Foreskin fibroblast (primary cell): ENCODE measurements at places on chromosomes 1 and 21.

DNA sequence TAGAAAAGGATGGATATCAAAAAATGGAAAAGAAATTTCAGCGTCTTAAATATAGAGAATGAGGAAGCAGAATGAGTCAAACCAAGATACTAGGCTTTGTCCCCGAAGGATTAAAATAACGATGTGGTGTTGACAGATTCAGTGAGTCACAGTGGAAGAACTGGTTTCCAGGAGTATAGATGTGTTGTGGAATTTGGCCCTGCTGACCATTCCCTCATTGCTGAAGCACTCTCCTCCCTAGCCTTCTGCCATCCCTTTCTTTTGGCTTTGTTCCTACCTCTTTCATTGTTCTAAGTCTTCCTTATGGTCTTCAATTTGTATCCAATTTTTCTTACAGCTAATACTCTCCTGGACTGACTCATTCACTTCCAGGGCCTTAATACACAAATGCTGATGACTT, 23.1 kb upstream of the USP25 start:
- DNase-seq: peak; percentile 94

GRCh38 chr21:43995521-43996105, 16.5 kb upstream of the TRAPPC10 start:
- DNase-seq: no peak

GRCh38 chr1:78619803-78620579, at the start of gene IFI44L:
Gene IFI44L, plus strand, starts transcription at chr1:78620448. Its CDS starts 7,468 bp downstream, at chr1:78627916.
- DNase-seq: peak; percentile 77

DNA sequence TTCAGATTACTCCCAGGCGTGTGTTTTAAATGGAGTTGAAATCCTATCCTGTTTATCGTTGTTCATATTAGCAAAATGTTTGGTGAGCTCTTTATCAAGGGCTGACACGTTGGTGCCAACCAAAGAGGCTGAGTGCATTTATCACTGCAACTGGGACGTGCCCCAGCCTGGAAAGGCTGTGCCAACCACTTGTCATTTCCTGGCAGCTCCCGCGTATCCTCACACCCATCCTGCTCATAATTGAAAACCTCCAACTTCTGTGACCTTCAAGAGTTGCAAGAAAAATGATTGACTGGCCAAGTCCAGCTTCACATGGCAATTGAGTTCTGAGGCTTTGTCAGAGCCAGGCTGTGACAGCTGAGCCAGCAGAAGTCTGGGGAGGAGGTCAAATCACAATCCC, 43.7 kb upstream of the KCNA3 start:
- no peak for DNase-seq

DNA sequence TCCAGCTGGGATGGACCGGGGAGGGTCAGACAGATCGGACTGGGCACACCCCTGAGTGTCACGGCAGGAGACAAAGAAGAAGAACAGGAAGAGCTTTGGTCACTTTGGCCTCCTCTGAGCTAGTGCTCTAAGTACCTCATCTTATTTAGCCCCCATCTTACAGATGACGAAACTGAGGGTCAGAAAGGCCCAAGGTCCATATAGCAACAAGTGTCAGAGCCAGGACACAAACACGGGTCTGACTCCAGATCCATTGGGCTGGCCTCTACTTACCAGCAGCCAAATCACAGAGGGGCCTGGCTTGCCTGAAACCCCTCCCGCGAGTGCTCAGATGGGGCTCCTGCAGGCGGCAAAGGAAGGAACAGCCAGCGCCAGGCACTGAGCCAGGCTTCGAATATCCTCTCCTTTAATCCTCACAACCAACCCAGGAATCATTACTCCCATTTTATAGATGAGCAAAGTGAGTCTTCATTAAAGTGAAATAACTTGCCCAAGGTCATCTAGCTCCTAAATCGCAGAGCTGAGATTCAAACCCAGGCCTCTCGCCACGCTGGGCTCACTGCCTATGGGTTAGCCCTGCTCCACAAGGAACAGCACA, 25.7 kb upstream of the SELENON start:
- no peak for DNase-seq

DNA sequence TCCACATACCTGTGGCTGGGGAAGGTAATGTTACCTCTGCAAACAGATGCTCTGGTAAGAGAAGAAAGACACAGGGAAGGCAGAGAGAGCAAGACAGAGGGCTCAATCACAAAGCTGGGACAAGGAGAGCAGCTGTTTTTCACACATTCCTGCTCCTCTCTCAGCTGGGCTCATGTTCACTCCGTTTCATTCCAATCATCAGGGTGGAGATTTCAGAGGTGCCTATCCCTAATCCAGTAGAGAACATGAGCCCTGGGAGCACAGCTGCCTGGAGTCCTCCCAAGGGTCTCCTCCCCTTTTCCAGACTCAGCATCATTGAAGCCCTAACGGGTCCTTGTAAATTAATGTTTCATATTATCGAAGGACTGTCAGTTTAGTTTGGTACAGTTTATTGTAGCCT, 19.4 kb downstream of the GADD45A start:
- no peak for DNase-seq

DNA sequence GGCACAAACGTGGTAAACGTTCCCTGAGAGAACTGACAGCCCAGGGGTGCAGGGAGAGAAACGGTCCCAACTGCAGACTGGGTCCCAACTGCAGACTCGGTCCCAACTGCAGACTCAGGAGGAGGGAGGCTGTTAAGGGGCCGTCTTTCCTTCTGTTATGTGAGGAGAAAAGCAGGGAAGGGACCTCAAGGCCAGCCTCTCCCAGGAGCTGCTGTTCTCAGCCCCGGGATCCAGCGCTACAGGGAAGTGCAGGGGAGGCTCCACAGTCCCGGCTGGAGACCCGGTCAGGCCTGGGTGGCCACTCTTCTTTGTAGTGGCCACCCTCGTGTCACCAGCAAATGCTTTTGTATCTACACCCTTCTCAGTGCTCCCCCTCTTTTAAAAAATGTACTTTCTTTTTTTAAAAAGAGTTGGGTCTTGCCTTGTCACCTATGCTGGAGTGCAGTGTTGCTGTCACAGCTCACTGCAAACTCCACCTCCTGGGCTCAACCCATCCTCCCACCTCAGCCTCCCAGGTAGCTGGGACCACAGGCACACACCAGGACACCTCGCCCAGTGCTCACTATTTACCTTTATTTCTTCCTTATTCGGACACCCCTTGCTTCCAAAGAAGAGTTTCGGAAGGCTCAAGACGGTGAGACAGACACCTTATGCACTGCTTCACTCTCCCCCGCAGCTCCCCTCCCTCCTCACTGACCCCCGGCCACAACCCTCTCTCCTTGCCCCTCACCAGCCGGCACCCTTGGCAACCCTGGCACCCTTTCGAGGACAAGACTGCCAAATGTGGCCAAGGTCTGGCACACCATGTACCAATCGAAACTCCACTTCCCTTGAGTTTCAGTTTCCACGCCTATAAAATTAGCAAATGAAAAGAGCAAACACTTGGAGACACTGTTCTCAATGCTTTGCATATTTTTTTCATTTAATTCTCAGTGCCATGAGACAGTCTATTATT, 21.8 kb downstream of the CAPN2 start:
- DNase-seq: no peak

GRCh38 chr1:2882966-2883696, 81.6 kb upstream of the TTC34 start:
- DNase-seq: no peak

GRCh38 chr1:163866564-163866963, 544.8 kb downstream of the NUF2 start:
- DNase-seq: no peak

- DNase-seq: no peak
These were observed 76.4 kb upstream of the COL6A1 start for GRCh38 chr21:45905196-45905595.

DNA sequence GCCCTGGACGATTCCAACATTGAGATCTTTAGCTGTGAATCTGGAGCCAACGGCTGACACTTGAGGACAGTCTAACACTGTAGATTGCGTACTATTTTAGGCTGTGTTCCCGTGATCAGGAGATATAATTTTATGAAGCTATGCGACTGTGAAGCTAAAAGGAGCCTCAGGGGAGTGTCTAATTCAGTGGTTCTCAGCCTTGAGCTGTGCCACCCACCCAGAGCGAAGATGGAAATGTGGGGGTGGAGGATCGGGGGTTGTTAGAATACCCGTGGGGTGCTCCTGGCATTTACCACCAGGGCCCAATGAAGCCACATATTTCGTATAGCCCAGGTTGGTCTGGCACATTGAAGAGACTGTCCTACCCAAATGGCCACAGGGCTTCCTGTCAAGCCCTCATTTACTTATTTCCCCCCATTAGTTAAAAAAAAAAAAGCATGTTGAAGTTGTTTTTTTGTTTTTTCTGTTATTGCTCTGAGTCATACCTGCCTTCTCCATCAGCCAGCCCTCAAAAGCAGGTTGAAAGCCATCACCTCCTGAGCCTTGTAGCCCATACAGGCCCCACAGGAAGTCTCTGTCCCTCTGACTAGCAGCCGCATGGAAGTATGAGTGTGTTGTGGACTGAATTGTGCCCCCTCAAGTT, 141.7 kb downstream of the GALNT2 start:
- DNase-seq: no peak

GRCh38 chr1:6464514-6464836, 1.5 kb downstream of the TNFRSF25 start:
- DNase-seq: no peak

GRCh38 chr1:224498574-224499170, 64.1 kb upstream of the WDR26 start:
- peak; percentile 38 for DNase-seq

GRCh38 chr1:203300441-203301330, 4.6 kb upstream of the BTG2 start:
- DNase-seq: no peak

DNA sequence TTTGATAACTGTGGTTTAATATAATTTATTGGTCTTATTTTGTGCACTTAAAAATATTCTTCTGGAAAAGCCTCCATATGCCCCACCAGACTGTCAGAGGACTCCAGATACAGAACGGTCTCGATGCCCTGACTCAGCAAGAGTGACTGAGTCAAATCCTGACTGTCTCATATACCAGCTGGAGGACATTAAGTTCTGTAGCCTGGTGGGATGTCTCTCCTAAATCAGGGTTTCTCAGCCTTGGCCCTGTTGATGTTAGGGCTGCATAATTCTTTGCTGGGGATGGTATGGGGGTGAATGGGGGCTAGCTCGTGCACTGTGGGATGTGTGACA, 67.7 kb upstream of the TLR5 start:
- no peak for DNase-seq

DNA sequence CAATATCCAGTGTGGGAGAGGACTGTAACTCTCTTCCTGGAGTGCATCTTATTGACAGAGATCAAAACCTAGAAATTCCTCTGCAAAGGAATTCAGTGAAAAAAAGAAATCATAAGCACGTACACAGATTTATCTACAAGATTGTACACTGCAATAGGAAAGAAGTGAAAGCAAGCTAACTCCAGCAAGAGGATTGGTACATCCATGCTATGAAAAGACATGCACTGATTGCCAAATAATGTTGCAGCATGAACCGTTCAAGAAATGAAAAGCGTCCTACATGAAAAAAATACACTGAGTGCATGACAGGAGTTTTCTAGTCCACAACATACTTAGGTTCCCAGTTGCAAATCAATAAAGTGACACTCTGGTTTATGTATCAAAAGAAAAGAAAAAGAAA, 1.9 kb upstream of the MGST3 start:
- no peak for DNase-seq

DNA sequence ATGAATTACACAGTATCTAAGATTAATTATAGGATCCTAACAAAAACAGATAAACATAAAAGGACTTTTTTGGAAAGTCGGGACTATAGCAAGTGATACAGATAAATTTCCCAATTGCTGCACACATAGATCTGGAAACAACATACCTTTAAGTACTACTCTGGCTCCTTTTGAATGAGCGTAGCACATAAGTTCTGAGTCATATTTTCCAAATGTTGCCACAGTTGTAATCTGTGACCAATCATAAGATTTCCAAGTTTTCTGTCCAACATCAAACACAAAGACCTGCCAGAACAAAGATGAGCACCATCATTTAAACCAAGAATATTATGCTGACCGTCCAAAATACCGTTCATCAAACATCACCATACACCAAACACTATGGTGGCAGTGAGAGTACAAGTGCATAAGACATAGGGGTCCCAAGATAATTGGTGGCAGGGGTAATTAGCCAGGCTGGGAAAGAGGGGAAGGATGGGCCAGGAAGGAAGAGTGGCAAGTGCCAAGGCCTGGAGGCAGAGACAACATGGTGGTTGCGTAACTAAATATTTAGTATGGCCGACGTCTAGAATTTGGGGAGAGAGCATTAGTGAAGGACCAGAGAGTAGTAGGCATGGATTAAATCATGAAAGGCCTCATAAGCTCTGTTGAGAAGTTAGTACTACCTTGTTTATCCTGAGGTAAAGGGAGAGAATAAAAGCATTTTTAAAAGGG, 3.6 kb downstream of the CTBS start:
- peak; percentile 33 for DNase-seq

GRCh38 chr1:147878022-147878421, 24.6 kb upstream of the GJA8 start:
- DNase-seq: no peak

- peak; percentile 74 for DNase-seq
These were observed 3.8 kb downstream of the ZNF672 start for GRCh38 chr1:248841702-248842395.

DNA sequence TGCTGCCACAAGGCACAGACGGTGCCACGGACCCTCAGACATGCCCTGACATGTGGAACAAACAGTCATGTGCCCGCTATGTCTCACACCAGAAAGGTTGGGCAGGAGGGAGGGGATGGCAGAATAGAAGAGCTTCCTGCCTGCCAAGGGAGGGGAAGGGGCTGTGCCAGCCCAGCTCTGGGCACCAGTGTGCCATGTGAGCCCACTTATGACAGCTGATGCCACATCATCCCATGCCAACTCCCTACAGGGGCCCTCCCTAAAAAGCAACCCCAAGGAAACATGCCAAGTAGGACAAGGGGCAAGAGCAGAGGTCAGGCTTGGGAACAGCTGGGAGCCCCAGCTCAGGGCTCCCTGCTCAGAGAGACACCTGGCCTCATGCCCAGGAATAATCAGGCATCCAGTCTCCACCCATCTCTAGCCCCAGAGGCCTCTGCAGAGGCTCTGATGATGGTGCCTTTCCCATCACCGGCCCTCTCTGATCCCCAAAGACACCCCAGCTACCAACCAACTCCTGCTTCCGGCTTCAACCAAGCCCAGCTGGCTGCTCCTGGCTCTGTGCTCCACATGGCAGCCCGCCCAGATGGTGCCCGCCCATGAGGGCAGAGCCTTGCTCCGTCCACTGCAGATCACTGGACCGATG, 10.3 kb downstream of the ADGRB2 start:
- no peak for DNase-seq

GRCh38 chr1:170670802-170671628, 7.1 kb downstream of the PRRX1 start:
- DNase-seq: no peak

- no peak for DNase-seq
These were observed 37.1 kb upstream of the NBL1 start for GRCh38 chr1:19606817-19607642.

GRCh38 chr1:51776408-51776807, 102.1 kb downstream of the NRDC start:
- DNase-seq: no peak

- no peak for DNase-seq
These were observed 91.3 kb downstream of the RPE65 start for GRCh38 chr1:68358439-68358838.
